T-helper 2 cell treated with Interferon-gamma antibody and Interleukin-4, amounts not matched to agents 5 μg/mL and 100 μg/mL, for 36 hours (primary cell): ENCODE measurements at places on chromosomes 5 and 9.

DNA sequence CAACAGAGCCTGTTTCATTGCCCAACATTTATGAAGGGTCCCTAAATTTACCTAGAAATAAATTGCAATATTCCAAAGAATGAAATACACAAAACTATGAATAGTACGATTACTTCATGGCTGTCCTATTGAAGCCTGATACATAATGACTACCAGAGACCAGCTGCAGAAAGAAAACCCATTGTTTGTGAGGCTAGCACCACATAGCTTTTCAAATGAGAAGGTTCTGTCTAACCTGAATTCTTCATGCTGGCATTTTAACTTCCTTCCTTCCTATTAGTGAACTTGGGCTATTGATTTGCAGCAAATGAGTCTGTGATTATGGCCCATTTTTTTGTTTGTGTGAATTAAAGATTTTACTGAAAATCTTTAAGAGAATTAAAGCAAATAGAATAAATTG, 47.3 kb downstream of the MEGF10 start:
- no peak for DNase-seq
- no peak overlapping the region for H3K27ac ChIP-seq
- no peaks in the 10 kb centered on the region for H3K36me3 ChIP-seq
- no peaks in the 10 kb centered on the region for H3K4me1 ChIP-seq

DNA sequence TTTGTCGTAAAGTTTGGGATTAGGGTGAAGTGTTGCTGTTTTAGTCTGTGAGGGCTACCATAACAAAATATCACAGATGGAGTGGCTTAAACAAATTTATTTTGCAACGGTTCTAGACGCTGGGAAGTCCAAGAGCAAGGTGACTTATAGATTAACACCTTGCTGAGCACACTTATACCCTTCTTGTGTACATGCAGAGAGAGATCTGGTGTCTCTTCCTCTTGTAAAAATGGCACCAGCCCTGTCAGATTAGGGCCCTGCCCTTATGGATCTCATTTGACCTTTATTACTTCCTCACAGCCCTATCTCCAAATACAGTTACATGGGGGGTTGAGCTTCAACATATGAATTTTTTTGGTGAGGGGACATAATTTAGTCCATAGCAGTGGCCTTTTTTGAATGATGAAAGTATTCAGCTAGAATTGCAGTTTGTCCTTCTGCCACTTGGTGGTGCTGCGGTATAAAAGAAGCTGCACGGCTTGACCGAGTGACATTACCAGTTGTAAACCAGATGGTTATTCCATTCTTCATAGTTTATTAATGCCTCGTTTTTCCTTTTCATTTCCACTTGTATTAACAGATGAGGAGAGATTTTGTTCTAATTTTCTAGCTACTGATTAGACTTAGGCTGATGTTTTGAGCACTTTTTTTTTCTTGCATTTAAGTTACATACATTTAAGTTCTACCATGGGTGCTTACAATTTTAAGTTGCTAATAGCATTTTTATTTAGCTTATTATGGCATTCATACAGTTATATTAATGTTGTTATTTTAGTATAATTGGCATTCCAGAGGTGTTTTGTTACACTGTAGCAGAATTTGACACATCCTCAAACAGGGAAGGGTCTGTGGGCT, 19.4 kb downstream of the DCP2 start:
- H3K27ac ChIP-seq = no peak overlapping the region
- no peak overlapping the region for H3K4me3 ChIP-seq
- H3K4me1 ChIP-seq = peaks cover 25% of the 10 kb centered on the region
- DNase-seq = peak; percentile 60
- no peaks in the 10 kb centered on the region for H3K27me3 ChIP-seq

GRCh38 chr9:126829035-126829434, 24.2 kb downstream of the ZBTB43 start:
- peaks cover 25% of the 10 kb centered on the region for H3K4me1 ChIP-seq
- no peak for DNase-seq
- H3K27me3 ChIP-seq = no peaks in the 10 kb centered on the region
- no peak overlapping the region for H3K4me3 ChIP-seq
- H3K27ac ChIP-seq = no peak overlapping the region
- peaks cover 35% of the 10 kb centered on the region for H3K36me3 ChIP-seq

DNA sequence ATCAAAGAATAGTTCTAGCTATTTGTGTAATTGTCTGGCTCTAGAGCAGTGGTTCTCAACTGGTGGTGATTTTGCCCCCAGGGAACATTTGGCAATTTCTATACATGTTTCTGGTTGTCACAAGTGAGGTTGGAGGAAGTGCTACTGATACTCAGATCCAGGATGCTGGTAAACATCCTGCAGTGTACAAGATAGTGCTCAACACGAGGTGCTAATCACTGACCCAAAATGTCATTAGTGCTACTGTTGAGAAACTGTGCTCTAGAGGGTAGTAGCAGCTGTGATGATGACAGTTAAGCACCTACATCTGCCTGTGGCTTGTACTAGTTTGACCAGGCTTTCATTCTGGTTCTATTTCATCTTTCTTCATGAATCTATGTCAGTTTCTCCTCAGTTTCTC, 22.1 kb downstream of the LRRC19 start:
- no peak overlapping the region for H3K27ac ChIP-seq
- H3K36me3 ChIP-seq = peaks cover 7% of the 10 kb centered on the region
- DNase-seq = no peak
- H3K27me3 ChIP-seq = no peaks in the 10 kb centered on the region

DNA sequence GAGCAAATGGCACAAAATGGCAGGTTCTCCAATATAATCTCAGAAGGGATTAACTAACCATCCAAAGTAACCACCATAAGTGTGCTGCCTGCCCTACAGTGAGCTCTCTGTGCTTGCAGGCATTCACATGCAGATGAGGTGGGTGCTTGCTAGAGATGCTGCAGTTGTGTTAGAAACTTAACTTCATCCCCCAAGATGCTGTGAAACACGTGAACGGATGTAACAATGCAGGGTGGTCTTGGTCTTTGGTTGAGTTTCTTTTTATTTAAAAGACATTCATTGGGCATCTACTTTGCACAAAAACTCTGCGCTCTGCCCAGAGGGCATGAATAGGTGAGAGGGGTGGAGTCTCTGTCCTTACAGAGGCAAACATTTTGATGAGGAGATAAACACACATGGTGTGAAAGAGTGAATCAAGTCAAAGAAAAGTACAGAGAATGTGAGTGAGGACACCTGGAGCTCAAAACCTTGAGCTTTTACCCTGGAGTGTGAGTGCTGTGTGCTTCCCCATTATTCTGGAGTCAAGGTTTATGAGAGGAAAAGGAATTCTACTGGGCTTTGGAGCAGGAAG, 143.9 kb upstream of the DAP start:
- H3K4me3 ChIP-seq = no peak overlapping the region
- H3K27me3 ChIP-seq = no peaks in the 10 kb centered on the region
- H3K4me1 ChIP-seq = no peaks in the 10 kb centered on the region
- H3K36me3 ChIP-seq = no peaks in the 10 kb centered on the region
- no peak for DNase-seq

GRCh38 chr9:108645520-108645919, 210.3 kb downstream of the ACTL7B start:
- H3K27ac ChIP-seq = no peak overlapping the region
- H3K4me3 ChIP-seq = no peak overlapping the region
- H3K4me1 ChIP-seq = no peaks in the 10 kb centered on the region

- no peak overlapping the region for H3K4me3 ChIP-seq
- H3K36me3 ChIP-seq = no peaks in the 10 kb centered on the region
- H3K27ac ChIP-seq = no peak overlapping the region
- DNase-seq = no peak
- no peaks in the 10 kb centered on the region for H3K4me1 ChIP-seq
Observed at GRCh38 chr5:73783828-73784227, 157.8 kb downstream of the ARHGEF28 start.

DNA sequence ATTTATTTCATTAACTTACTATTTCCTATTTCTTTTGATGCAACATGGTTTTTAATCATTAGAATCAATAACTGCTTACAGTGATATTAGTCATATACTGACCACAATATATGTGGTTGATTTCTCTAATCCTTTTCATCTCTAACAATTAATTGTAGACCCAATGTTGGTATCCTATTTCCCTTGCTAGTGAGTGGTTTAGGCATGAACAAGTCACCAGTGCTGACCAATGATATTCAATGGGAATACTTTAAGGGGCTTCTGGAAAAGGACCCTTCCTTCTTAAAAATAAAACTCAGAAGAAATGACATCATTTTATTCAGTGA, 672.4 kb upstream of the GRAMD2B start:
- H3K27ac ChIP-seq = no peak overlapping the region
- H3K36me3 ChIP-seq = no peaks in the 10 kb centered on the region
- no peaks in the 10 kb centered on the region for H3K4me1 ChIP-seq
- H3K4me3 ChIP-seq = no peak overlapping the region
